ENCODE measurements at places on chromosomes 16 and 17.
A peak's percentile ranks its signal among the peaks of the same experiment; 100 is the strongest.

DNA sequence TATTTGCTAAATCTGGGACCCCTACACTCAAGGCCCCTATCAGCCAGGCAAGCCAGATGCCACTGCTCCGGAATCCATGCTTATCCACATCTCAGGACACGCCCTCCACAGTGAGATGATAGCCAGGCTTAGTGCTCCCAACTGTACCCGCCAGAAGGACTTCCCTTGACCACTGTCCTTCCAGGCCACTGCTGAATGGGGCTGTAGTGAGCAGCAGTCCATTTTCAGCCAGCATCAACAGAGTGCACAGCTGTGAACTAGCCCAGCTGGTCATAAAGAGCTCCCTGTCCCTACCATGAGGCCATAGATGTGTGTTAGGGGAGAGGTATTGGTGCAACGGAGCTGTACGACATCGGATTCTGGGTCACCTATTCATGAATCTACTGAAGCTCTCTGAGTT, 13.0 kb upstream of the MED9 start:
- DNase-seq = no peak

DNA sequence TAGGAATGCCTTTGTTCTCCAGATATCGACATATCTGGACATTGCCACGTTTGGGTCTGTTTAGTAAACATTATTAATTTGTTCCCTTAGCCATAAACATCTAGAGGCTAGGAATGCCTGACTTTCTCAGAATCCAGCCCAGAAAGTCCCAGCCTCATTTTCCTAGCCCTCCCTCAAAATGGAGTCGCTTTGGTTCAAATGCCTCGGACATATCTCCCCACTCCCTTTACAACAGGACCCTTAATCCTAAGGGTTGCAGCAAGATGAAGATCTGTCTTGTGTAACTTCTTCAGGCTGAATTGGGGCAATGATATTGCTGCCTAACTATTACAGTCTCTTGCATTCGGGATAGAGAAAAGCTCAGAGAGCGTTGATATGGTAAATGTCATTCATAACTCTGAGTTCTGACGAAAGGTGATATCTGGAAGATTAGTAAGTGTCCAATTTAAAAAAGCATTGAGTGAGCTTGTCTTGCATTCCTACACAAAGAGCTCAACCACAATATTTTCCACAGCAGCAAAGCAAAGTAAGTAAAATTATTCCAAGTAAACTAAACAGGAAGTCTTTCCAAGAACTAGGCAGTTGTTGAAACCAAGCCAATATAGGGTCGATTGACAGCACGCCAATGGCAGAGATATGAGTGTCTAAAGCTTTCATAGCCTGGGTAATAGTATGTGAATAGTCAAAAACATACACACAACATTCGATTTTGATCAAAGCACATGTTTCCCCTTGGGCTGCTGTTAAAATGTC, 46.0 kb upstream of the ARL4D start:
- DNase-seq = no peak

- no peak for DNase-seq
Measured at GRCh38 chr16:82034981-82035612, at the start of gene HSD17B2. HSD17B2 (plus strand) TSS chr16:82035253; CDS start chr16:82035425, 172 bp downstream.

DNA sequence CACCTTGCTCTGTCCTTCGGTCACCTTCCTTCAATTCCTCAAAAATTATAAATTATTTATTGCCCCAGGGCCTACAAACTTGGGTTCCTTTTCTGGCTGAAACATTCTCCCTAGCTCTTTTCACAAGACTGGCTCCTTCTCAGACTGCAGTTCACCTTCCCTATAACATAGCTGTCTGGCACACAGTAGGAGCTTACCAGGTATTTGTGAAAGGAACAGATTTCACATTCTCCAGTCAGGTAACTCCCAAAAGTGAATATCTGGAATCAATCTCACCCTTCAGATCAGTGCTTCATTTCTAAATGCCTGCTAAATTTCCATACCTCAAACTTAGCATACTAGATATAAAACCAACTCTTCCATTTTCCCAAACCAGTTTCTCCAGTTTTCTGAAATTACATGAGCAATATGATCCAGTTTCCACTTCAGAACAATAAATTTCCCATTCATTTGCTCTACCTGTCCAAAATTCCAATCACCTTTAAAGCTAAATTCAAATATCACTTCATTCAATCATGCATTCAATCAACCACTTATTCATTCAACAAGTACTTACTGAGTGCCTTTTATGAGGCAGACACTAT, 6.1 kb downstream of the RFFL start:
- DNase-seq = no peak

- no peak for DNase-seq
Measured at GRCh38 chr16:71746442-71747046, 22.0 kb upstream of the PHLPP2 start.

GRCh38 chr16:54649876-54650275, 280.8 kb upstream of the IRX5 start:
- DNase-seq = no peak

DNA sequence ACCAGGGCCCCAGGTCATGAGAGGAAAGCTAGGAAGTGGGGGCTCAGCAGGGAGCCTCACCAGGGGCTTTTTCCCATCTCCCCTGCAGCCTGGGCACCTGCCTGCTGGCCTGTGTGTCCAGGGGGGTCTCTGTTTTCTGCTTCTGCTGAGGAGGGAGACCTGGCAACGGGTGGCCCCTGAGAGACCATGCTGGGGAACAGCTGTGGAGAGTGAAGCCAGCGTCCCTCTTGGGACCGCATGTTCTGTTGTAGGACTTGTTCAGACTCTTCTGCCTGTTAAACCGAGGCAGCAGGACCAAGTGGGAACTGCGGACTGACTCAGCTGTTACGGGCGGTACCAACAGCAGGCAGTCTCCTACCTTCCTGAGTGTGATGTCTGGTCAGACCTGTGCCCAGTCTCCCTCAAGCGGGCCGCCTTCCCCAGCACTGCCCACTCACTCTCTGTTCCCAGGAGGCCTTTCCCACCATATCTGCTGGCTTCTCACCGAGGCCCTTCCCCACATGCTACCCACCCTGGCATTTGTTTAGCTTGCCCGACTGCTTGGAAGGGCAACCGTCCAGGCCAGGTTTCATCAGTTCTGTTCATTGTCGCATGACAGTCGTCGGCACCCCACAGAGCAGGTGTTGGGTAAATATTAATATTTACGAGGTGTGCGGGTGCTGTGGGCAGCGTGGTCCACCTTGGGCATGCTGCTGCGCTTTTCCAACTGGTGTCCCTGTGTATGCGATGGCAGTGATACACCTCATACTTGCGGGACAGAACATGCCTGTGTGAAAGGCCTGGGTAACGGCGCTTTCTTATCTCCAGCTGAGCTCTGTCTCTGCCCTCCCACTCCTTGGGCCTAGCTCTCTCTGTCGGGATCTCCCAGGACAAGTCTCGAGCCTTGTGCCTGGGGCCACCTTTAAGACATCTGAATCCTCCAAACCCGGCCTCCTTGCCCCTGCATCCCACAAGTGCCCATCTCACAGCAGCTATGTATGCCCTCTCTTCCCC, 69.4 kb downstream of the MPRIP start:
- DNase-seq = no peak

- DNase-seq = no peak
Measured at GRCh38 chr16:88382491-88383400, at the start of gene ZNF469. ZNF469 (plus strand) TSS chr16:88382959; CDS start chr16:88427471, 44,512 bp downstream.

DNA sequence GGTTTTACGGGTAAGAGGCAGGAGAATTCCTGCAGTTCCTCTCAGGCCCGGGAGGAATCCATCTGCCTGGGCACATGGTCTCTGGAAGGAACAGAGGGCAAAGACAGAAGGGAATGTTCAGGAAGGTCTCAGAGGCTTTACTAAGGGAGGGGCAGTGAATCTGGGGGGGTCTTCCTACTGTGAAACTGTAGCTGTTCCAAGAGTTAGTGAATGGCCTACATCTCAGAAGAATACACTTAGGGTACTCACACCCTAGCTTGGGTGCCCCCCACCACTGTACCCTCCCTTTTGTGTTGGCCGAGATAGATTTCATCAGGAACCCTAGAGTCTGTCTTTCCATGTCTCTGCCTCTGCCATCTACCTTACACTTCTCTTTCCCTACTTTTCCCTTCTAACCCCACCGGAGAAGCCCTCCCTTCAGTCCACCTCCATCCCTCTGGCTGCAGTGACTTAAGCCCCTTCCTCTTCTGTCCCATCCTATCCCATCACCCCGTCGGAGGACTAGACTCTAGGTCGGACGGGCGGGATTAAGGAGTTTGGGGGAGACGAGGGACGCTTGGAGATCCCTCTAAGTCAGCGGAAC, 316 bp downstream of the DLG4 start:
- no peak for DNase-seq

DNA sequence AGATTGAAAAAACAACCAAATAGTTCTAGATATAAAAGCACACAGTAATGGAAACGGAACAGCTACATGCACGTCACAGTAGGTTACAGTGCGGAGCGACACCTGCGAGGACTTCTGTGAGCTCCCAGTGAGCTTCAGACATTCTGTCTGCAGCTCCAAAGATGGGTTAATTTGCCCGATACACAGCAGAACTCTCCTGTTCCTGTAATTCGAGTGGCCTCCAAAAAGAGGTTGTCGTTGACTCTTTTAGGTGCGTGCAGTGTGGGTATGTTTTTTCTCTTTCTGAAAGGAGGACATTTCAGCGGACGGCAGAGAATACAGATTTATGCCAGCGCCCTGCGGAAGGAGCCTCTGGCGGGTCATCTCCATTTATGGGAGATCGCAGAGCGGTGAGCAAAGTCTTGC, 2.9 kb downstream of the OR1F1 start:
- no peak for DNase-seq

GRCh38 chr17:19004421-19005136, at the start of gene FAM83G:
FAM83G (minus strand) TSS chr17:19004764; CDS start chr17:19004041, 723 bp downstream.
- DNase-seq = peak; percentile 83

DNA sequence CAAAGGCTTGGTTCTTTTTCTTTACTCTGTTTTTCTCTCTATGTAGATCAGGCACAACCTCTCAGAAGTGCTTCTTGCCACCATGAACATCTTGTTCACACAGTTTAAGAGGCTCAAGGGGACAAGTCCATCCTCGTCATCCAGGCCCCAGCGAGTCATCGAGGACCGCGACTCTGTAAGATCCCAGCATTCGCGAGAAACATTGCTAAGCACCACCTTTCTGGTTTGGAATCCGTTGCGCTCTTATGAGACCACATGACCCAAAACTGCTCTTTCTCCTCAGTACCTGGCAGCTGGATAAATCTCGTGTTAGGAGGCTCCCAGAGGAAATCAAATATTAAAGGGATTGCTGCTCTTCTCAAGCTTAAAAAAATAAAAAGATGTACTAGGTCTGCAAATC, 23.3 kb upstream of the SLC12A3 start:
- DNase-seq = no peak

- no peak for DNase-seq
Measured at GRCh38 chr16:57711993-57712392, 17.4 kb downstream of the DRC7 start.

GRCh38 chr16:75575958-75576357, 9.8 kb downstream of the GABARAPL2 start:
- no peak for DNase-seq

DNA sequence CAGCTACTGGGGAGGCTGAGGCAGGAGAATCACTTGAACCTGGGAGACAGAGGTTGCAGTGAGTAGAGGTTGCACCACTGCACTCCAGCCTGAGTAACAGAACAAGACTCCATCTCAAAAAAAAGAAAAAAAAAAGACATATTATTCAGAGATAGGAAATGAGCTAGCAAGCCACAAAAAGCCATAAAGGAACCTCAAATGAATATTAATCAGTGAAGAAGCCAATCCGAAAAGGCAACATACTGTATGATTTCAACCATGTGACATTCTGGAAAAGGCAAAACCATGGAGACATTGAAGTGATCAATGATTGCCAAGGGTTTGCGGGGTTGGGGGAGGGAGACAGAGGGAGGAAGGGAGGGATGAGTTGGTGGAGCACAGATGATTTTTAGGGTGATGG, 8.4 kb upstream of the EXOC7 start:
- no peak for DNase-seq

DNA sequence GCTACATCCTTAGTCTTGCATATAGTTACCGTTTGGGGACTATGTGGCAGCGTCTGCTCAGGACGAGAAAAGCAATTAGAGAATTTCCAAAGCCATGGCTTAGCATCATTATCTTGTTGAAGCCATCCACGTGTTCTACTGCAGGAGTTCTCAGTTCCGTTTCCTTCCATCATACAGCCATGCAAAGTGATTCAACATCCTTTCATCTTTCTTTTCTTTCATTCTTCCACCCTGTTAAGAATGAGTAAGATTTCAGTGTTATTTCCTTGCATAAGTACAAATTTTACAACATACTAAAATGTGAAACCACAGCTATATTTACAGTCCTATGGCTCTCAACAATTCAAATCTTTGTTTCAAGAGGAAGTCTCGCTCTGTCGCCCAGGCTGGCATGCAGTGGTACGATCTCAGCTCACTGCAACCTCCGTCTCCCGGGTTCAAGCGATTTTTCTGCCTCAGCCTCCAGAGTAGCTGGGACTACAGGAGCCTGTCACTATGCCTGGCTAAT, 3.8 kb downstream of the MARF1 start:
- DNase-seq = no peak

- DNase-seq = no peak
Measured at GRCh38 chr17:76833034-76833644, 35.1 kb upstream of the MGAT5B start.

DNA sequence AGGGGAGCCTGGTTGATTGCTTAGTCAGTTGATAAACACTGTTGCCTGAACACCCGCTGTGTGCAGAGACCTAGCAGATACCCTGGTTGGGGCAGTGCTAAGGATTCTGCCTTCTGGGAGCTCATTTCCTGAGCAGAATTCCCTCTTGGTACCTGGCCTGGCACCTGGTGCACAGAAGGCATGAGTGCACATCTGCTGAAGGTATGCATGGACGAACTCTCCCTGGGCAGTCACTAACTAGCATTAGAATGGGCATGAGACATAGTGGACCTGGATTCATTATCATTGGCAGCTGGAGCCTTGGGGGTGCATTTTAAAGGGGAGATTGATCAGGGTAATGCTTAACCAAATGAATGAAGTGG, 13.1 kb downstream of the ADCY7 start:
- no peak for DNase-seq

DNA sequence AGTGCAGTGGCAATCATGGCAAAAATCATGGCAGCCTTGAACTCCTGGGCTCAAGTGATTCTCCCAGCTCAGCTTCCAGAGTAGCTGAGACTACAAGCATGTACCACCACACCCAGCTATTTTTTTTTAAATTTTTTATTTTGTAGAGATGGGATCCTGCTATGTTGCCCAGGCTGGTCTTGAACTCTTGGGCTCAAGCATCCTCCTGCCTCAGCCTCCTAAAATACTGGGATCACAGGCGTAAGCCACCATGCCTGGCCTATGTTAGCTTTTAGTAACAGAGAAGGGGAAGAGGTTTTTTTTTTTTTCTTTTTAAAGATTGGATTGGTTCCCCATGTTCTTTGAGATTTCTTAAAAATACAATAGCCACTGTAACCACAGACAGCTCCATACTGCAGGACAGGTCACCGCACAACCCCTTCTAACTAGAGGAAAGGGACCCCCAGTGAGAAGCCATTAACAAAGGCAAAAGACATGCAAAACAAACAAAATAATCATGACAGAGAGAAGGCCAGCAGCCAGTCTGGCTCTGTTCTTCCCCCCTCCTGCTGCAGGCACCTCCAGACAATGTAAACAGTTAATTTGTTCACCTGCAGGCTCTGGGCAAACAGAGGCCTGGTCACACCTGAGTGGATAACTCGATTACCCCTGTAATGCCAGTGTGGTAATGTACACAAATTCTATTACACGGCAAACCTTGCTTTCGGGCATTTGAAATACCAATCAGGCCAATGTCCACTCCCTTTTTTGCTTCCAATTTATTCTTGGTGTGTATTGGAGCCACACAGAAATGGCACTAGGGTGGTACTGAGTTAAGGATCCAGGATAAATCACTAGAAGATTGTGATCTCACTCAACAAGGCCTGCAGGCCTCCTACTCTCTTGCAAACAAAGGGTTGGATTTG, 52.9 kb downstream of the SNX11 start:
- DNase-seq = no peak

Data from stimulated activated CD8-positive, alpha-beta memory T cell treated with anti-CD3 and anti-CD28 coated beads, Interleukin-2, amount 100 ng/mL, for 1 hour (primary cell).